ENCODE measurements at places on chromosomes 3 and 15.

GRCh38 chr3:50633230-50633790 is 16.4 kb downstream of the MAPKAPK3 start:
- DNase-seq = no peak

DNA sequence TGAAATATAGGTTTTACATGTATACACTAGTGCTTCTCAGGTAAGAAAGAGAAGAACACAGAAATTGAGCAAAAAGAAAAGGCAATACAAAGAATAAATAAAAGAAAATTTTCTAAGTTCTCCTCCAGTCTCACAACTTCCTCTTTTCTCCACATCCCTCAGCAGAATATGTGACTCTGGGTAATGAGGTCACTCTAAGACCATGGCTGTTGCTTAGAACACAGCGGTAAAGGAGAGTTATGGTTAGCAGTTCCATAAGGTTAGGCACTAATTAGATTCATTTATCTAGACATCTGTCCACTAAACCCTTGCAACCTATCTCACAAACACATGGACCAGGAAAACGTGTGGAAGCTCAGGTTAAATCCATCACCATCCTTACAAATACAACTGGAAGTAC is 47.9 kb downstream of the IGSF11 start:
- DNase-seq = no peak

DNA sequence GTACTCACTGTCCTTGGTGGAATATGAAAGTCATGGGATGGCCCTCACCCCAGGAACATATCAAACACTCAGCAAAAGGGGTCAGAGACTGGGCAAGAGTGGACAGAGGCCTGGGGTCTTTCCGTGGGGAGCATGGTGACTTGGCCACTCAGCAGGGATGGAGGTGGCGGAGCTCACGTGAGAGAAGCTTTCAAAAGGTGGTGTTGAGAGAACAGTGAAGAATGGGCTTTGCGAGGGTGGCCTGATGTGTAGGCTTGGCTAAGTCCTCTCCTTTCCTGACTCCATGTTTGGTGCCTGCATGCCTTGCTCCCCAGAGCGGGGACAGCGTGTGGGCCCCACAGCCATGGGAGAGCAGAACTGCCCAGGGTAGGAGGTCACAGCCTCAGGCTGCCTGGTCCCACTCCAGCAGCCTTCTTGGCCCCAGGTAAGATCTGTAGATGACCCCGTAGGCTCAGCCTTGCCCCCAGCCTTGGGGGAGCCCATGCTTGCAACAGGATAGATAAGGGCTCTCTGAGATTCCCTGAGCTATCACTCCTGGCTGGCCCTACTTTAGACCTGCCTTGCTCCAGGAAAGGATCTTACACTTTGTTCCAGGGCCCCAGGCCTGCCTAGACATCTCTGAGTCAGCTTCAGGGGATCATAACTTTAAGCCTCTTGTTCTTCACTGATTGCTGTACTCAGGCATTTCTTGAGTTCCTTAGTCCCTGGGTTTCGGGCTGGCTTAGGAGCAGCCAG is 17.0 kb downstream of the RPLP1 start:
- peak; percentile 6 for DNase-seq

GRCh38 chr3:56916716-56917360 is 115.1 kb upstream of the ARHGEF3 start:
- DNase-seq = no peak

DNA sequence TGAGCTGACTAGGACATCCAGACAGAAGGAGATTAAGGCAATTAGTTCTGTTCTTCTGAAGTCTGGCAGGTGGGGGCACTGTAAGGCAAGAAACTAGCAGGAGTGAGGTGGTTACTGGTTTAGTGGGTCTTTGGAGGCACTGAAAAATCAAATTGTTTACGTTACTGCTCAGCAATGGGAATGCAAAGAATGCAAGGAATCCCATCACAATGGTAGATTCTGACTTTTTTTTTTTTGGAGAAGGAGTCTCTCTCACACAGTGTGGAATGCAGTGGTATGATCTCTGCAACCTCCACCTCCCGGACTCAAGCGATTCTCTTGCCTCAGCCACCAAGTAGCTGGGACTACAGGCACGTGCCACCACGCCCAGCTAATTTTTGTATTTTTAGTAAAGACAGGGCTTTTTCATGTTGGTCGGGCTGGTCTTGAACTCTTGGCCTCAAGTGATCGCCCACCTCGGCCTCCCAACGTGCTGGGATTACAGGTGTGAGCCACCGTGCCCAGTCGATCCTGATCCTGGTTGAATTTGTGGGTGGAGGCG is 16.4 kb downstream of the FAM107A start:
- DNase-seq = peak; percentile 79

DNA sequence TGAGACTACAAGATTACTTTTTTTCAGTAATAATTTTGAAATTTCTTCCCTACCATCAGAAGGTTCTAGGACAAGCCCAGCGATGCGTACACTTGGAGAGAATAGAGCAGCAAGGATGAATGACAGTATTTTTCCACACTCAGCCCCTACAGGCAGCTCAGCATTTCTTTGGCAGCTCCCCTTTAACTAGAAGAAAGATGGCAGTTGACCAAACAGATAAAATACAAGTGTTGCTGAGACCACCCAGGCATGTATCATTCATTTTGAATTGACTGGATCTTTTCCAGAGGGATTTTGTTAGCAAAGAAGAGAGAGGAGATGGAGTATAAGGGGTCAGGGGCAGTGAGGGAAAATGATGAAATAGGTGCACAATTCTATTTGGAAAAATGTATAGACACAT is 761.3 kb downstream of the AGBL1 start:
- no peak for DNase-seq

DNA sequence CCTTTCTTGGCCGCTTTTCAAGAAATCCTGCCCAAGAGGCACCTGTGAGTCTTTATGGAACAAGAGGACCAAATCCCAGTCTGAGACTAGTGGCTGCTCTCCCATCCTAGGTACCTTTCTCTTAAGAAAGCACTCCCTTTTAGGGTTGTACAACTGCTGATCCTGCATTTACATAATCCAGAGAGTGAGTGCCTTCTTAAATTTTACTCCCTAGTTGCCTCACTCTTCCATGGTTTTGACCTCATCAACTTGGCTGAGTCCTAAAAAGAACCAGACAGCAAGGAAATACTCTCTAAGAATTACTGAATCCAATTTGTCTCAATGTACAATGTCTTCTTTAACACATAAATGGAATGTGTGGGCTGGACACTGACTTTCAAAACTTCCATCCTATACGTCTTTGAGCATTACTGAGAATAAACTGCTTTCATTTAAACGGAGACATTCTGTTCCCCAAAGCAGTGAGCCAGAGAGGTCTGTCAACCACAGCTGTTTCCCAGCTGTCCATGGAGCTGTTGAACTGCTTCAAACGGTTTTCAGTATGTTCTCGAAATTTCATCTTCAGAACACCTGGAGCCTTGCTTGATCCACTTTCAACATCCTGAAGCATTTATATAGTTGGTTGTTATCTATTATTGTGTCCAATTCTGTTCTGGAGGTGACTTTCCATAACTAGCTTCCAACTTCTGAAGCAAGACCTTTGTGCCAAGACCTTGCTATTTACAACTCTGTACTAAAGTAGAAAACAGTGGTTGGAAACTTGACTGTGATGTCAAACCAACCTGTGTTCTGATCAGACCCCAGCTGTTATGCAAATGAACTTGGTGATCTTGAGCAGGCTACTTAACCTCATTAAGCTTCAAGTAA is 179.1 kb downstream of the SLC9A9 start:
- DNase-seq = no peak

All from HAP-1 (cell line).